NCI-H2227 treated with DMSO at 0.1 percent for 48 hours (cell line): ENCODE measurements at places on chromosomes 2 and 18.

DNA sequence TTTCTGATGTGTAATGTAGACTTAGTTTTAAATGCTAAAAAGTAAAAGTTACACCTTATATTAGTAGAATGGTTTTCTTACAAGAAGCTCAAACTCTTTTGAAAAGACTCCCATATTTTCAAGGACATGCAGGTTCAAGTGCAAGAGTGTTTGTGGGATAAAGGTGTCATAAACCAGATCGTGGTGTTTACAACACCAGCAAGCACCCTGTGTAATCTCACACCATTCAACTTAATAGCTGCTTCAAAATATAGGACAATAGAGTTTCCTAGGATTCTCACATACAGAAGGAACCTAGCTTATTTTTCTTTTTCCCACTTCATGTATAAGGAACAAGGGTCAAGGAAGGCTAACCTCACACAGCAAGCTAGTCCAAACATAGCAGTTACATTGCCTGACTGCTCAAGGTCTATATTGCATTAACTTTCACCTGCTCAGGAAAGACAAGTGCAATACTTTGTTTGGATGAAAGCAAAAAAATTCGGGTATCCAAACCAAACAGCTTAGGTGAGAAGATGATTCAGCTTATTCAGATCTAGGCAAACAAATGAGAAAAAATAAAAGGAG lies 172.3 kb downstream of the IKZF2 start:
- peak; percentile 66 for DNase-seq

GRCh38 chr2:105437708-105438103 lies 38.9 kb upstream of the FHL2 start:
- no peak for DNase-seq

DNA sequence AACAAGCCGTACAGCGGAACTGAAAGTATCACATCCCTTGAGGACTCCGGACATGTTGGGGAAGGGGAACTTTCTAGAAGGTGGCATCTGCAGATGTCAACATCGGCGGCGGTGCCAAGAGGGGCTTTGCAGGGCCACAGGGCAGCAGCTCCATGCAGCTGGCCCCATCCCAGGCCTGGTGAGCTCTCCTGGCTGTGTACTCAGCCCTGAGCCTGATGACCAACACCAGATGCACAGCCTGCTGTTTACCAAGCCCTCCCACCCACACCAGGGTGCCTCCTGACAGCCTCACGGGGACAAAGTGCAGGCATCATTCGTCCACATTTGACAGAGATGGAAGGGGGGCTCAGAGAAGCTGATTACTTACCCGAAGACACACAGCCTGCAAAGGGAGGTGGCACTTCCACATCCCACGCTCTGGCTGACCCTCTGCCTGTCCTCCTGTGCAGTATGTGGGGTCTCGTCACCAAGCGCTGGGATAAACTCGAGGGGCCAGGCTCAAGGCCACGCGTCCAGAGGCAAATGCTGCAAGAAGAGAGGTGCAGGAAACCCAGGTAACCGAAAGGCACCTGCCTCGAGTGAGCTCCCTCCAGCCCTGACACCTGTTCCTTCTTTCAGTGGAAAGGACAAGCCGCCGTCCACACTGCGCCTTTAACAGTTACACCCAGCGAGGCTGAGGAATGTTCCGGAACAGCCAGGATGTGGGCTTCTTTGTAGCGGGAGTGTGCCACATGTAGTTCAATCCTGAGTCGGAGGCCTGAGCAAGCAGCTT lies 69.0 kb upstream of the ASAP2 start:
- no peak for DNase-seq

DNA sequence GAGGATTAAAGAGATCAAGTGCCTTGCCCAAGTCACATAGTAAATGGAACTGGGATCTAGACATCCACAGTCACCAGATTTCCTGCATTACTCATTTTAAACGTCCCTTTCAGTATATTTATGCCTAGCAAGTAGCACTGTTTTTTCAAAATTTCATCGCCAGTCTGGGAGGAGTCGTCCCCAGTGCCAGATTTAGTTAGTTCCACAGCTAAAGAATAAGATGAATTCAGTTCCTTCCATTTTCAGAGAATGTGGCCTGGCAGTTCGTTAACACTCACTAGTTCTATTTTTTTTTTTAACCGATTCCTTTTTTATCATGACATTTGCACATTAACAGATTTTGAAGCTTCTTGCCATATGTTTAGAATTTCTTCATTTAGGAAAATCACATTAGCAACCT lies 11.2 kb downstream of the GRP start:
- DNase-seq: no peak

GRCh38 chr2:1377473-1377872 lies 35.8 kb upstream of the TPO start:
- no peak for DNase-seq

DNA sequence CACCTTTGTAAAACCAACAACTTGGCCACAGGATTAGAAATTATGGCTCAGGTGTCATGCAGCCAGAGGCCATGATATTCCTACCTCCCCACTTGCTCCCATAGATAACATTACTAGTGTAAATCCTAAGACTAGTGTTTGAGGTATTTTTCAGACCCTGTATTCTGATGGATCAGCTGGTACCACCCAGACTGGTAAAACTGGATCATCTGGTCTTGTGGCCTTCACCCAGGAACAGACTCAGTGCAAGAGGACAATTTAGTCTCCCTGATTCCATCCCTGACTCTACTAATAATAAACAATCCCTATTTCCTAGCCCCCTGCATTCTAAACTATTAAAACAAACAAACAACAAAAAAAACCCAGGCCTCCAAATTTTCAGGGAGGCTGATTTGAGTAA lies 121.0 kb downstream of the ALPK2 start:
- no peak for DNase-seq

GRCh38 chr2:187324631-187325030 lies 123.4 kb downstream of the CALCRL start:
- DNase-seq: no peak

DNA sequence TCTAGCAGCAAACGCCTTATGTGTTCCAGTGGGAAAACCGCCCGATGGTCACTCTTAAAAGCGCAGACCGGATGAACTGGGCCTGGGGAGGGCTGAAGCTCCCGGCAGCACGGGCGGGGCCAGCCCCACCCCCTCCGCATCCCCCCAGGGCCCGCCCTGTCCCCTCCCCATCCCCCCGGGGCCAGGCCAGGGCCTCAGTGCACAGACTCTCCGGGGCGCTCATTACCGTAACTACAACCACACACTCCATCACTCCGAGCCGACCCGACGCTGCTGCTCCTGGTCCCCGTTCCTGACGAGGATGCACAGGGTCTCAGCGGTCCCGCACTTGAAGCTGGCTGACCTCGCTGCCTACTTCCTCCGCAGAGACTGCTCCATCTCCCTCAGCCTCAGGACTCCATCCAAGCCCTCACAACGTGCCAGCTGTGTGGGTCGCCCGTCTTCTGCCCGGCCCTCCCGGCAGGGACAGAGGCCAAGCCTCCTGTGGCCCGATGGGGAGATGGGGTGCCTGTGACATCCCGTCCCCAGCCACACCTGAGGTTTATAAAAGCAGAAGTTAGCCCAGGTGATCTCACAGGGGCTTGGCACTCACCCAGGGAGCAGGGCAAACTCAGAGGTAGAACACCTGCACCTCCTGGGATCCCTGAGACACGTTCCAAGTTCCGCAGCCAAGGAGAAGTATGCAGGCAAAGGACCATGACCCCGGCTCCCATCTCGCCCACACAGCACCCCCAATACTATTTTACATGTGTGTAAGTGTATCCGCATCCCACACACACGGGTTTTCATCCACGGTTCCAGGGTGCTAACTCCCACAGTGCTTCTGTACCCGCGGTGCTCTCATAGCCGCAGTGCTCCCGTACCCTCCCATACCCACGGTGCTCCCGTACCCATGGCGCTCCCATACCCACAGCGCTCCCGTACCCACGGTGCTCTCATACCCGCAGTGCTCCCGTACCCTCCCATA lies 36.0 kb downstream of the SLC66A2 start:
- no peak for DNase-seq

GRCh38 chr18:51300912-51301311 lies 103.4 kb upstream of the MEX3C start:
- DNase-seq: no peak

DNA sequence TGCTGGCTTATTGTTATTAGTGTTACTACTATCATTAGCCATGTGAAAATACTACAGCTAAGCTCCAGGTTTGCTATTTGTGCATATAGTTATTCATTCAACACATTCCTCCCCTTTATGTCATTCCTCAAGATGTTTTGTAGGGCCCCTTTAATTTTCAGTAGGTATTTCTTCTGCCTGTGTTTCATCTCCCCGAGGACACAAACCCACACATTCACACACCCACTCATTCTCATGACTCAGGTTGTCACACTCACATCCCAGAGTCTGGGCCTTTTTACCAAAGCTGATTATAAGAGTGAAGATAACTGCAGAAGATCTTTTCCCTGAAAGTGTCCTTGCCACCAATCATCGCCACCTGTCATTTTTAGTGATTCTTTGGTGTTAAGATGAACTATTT lies 68.6 kb upstream of the SPOPL start:
- DNase-seq: no peak
